Amniotic epithelial cell (primary cell): ENCODE measurements at places on chromosomes 4 and X.

- DNase-seq: no peak
These were observed 14.1 kb upstream of the SMIM43 start for GRCh38 chr4:121778991-121779628.

DNA sequence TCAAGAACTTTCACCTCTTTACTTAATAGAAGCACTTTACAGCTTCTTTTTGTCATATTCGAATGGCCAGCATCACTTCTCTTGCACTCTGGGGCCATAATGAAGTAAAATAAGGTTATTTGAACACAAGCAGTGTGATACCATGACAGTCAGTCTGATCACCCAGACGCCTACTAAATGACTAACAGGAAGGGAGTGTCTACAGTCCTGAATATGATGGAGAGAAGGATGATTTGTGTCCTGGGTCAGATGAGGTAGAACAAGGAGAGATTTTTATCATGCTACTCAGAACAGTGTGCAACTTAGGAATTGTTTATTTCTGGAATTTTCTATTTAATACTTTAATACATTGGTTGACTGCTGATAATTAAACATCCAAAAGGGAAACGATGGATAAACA is 284.2 kb upstream of the F9 start:
- no peak for DNase-seq

DNA sequence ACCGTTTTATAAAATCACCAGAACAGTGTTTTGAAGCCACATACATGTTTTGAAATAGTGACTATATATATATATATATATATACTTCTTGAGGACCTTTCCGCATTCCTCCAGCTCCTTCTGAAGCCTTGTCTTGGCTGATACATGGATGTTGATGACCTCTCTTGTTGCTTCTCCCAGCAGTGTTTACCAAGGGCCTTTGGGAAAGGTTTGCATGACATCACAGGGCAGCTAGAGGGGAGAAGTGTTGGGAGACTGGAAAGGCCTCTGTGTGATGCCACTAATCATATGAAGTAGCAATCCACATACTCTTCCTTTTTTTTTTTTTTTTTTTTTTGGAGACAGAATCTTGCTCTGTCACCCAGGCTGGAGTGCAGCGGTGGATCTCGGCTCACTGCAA is 22.5 kb downstream of the WDR44 start:
- DNase-seq: no peak

DNA sequence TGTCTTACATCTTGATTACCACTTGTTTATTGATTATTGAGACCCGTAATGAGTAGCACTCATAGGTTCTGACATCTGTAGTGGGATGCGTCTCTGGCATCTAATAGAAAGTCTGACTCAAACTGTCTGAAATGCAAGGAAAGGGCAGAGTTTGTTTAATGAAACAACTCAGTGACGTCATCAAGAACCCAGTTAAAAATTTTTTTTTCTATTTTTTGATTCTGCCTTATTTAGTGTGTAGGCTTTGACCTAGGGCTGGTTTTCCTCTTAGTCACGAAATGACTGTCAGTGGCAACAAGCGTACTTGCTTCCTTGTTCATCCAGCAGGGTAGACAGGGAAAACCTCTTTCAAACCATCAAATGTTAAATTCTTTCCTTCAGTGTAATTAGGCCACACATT is 3.1 kb upstream of the CDKL5 start:
- peak; percentile 85 for DNase-seq

DNA sequence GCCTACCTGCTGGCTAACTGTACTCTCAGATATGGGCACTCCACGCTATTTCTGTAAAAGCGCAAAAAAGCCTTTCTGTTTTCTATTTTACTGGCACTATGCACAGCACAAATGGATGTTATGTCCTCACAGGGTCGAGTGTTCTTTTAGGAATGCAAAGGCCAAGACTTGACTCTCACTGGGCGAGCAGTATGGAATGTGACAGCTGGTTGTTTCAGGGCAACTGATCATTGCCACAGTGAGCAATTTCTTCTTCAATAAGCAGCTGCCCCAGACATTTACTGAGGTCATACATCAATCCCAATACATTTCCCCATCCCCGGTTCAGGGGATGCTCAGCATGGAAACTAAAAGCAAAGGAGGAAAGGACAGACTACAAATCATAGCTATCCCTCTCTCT is 58.2 kb downstream of the PDE5A start:
- peak; percentile 16 for DNase-seq

- DNase-seq: no peak
These were observed 526.5 kb downstream of the TRIML1 start for GRCh38 chr4:188665491-188666457.

DNA sequence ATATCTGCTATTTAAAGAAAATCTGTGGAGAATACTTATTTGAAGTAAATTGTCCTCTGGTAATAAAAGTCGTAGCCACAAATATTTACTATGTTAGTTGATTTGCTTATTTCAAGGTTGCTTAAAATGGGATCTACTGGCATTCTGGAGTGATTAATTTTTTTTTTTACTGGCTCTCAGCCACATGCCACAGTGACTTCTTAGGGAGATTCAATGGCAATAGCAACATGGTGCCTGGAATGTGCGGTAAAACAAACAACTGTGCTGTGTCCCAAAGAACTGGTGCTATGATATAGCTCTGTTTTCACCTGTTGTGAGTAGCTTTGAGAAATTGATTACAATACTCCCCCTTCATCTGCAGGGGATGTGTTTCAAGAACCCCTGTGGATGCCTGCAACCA is 324.3 kb downstream of the GPAT3 start:
- DNase-seq: no peak

- DNase-seq: no peak
These were observed 143.5 kb downstream of the RELL1 start for GRCh38 chr4:37542706-37543105.

DNA sequence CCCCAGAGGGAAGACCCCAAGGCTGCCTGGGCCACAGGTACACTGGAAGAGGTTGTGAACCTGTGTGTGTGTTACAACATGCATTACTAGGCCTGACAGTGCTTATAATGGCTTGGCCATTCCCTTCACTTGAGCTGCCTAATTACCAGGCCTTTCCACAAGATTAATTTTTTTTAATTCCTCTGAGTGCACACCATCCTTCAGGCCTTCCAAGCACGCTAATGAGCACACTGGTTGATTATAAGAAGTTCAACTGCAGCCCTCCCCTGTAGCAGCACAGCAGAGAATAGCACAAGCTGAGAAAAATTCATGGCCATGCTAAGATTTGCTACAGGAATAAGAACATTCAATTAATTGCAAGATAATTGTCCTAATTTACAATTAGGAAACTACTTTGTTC is 2.2 kb upstream of the SUPT20HL2 start:
- no peak for DNase-seq

- no peak for DNase-seq
These were observed at the start of gene C1QTNF7 for GRCh38 chr4:15427701-15428100. Gene C1QTNF7, plus strand, starts transcription at chr4:15428033. Its CDS starts 7,711 bp downstream, at chr4:15435744.

- DNase-seq: peak; percentile 41
These were observed 473.3 kb upstream of the ADGRL3 start for GRCh38 chr4:60726779-60727178.

DNA sequence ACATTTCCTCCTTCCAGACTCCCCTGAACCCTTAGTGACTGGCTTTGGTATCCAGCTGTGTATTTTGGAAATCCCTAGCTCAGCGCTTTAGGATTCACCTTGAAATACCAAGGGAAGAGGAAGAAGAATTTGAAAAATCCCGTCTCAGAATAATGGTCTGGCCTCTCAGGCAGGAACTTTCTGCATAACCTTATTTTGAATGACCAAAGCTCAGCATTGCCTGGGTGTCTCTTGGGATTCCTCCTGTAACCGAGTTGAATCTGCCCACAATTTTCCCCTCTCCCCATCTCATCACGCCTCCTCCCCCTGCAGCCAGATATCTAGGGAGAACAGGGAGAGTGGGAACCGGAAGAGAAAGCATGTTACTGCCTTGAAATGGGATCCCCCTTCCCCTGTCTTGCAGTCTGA is 116.2 kb downstream of the SMIM20 start:
- DNase-seq: no peak

- no peak for DNase-seq
These were observed 1817.2 kb downstream of the STIM2 start for GRCh38 chr4:28677808-28678207.
